ENCODE measurements at places on chromosomes 1 and 21.
A peak's percentile ranks its signal among the peaks of the same experiment; 100 is the strongest.

DNA sequence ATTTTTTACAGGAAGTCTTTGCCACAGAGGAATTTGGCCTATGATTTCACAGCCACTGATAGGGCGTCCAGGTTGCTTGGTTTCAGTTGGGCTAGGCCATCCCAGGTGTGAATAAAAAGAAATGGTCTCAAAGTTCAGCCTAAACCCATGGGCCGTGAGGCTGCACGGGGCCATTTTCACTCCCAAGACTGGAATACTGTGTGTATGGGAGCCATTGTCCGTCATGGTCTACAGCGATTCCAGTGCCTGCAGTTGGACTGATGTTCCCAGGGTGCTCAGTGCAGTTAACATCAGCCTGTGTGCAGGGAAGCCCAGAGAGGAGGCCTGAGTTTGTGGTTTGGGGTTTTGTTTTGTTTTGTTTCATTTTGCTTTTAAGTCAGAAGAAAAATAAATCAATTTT, 133.2 kb downstream of the ADSS2 start:
- no peak for DNase-seq

- DNase-seq: no peak
Measured at GRCh38 chr1:203512848-203513584, 19.1 kb downstream of the OPTC start.

DNA sequence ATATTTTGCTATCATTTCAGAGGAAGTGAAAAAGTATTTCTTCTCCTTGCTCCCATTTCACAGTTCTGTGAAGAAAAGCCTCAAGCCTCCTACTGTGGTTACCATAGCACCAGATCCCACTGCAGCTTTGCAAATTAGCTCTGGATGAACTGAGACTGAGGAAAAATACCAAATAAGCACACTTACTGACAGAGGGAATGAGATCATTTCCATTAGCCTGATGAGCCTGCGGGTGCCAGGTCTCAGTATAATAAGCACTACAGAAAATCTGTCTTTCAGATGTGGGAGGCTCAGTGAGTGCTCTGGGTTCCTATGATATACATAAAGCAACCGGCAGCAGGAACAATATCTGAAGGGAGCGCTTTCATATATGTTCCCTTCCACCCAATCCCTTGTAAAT, 21.4 kb downstream of the XKR8 start:
- no peak for DNase-seq

DNA sequence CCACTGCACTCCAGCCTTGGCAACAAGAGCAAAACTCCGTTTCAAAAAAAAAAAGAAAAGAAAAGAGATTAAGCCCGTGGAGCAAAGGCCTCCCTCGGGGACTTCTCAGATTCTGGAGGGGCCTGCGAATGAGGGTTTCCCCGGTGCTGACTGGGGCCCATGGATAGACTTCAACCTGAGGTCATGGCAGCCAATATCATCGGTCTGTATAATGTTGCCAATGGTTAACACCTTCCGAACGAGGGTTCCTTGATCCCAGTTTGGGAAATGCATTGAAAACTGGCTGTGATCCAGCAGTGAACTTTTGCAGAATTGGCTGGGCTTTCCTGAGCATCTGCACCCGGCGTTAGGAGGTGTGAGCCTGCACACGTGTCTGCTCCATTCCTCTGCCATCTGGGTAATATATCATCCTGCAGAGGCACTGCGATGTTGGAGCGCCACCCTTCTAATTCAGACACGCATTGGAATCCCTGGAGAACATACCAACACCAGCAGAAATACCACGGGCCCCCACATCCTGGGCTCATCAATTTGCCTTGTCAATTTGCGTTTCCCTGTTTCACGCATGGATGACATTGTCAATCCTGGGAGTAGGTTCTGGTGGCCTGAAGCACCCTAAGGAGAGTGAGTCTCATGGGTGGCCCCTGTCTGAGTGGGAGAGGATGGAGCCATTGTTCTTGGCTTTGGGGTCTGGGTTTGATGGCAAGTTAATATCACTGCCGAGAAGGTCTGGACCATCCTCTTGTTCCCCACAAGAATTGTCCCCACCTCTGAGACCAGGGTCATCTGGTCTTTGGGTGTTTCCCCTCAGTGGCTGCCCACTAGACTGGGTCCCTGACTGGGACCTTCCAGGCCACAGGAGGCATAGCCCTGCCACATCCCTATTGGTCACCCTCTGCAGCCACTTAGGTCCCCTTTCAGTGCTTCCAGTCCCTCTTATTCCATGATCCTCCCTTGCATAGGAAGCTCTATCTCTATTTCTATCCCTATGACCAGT, 441.0 kb downstream of the PTPRU start:
- DNase-seq: no peak

DNA sequence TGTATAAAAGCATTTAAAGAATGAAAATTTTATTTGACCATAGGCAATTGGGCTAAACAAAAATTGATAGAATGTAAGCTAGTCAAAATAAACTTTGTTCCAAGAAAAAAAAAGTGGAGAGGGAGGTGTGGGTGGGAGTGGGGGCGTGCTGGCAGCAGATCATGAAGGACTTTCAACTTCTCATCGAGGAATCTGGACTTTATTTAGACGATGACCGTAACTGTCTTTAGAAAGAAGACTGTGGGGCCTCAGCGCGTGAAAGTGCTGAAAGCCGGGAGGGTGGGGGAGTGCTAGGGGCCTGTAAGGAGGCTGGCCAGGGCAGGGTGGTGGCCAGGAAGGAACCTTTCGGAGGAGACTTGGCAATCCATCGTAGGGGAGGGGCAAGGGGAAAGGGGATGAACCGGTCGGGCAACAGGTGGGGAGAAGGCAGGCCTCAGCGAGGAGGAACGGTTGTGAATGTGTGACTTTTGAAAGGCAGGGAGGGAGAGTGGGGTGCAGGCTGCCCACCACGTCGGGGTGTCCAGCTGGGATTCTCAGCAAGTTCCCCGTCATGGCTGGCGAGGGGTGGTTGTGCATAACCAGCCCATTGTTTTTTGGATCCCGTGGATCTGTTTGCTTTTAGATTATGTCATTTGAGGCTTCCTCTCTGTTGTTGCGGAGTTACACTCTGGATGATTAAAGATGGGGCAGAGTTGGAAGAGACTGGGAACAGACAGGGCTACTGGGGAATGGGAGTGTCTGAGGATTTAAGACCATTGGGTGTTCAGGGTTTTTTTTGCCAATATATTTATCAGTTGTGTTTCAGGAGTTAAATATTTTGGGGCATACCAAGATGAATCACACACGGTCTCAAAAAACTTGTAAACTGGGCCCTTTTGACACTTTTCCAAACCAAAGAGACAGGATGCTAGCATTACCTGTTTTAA, 35.5 kb downstream of the HUNK start:
- no peak for DNase-seq

DNA sequence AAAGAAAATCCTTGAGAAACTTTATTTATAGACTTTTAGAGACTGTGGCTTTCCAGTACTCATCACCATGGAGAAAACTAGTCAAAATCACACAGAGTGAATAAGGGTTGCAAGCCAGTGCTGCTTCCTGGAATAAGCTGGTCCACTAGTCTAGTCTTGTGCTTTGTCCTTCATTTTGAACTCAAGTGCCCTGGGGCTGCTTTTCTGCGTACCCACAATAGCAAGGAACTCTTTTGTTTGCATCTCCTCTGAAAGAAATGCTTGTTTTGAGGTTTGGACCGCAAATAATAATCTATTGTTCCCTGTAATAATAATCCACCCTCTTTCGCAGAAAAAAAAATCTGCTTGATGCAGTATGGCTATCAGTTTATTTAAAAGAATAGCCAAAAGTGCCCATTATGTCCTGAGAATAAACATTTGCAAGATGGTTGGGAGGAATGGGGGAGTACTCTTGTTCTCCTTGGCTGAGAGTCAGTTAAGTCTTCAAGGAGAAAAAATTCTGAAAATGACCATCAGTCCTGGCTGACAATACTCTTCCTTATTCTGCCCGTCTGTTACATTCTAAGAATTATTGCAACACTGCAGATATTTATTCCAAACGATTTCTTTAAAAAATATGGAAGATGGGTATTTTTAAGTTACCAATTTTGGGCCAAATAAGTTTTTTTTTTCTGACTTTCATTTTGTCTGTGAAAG, 41.9 kb downstream of the MPZL1 start:
- DNase-seq: peak; percentile 93

- DNase-seq: no peak
Measured at GRCh38 chr21:27649323-27649722, 682.4 kb upstream of the ADAMTS5 start.

GRCh38 chr1:7752512-7753417, 18.3 kb upstream of the VAMP3 start:
- peak; percentile 55 for DNase-seq

- DNase-seq: peak; percentile 13
Measured at GRCh38 chr21:41112740-41113692, 54.9 kb upstream of the BACE2 start.

- no peak for DNase-seq
Measured at GRCh38 chr1:92502247-92502646, 15.5 kb upstream of the GFI1 start.

DNA sequence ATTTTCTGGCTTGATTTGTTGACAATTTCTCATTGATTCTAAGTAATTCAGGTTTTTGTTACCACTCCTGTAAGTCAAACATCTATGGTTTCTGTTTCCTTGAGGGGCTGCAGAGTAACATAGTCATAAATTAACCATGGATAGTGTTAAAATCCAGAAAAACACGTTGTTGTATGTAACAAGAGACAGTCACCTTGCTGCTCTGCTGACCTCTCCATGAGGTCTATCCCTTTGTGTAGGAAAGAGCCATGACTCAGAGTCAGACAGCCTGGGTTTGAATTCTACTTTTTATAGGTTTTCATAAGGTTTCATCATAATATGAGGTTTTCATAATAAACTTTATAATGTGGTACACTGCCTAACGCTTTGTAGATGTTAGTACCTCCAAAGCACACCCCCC, 27.6 kb upstream of the NBL1 start:
- no peak for DNase-seq

GRCh38 chr1:88946861-88947260, 45.6 kb downstream of the KYAT3 start:
- no peak for DNase-seq

GRCh38 chr1:212205843-212206242, 79.4 kb upstream of the PPP2R5A start:
- DNase-seq: no peak

- DNase-seq: no peak
Measured at GRCh38 chr1:193309936-193310475, 123.6 kb upstream of the B3GALT2 start.

- DNase-seq: no peak
Measured at GRCh38 chr1:154430903-154431302, 25.8 kb downstream of the IL6R start.

DNA sequence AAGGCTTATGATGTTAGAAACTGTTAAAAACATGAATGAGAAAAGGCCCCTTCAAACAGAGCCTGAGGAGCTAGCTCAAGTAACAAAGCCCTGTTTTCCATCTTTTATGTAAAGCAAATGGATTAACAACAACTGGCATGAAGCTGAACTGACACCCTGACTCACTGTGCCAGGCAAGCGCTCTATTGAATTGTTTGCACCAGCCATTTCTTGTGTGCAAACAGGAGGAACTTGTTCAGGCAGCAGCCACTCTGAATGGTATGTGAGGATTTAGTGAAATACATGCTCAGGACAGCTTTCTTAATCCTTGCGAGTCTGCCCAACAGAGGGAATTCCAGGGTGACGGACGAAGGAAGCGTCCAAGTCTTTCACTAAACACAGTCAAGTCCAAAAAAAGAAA, 291.1 kb upstream of the ADGRL2 start:
- no peak for DNase-seq

DNA sequence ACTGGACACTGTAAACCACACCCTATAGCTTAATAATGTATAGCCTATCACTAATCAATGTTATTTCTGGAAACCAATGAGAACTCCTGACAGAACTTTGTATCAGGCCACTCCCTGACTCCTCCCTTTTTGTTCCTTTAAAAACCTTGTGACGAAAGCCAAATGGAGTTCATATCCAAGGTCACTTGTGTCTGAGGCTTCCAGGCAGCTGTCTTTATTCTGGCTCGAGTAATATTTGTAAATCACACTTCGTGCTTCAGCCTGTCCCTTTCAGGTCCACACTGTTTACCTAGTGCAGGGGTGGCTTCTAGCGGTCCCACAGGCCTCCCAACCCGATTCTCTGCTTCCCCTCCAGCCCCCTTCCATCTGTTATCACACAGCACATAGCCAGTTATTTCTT, 16.2 kb upstream of the CAPN9 start:
- DNase-seq: no peak

- no peak for DNase-seq
Measured at GRCh38 chr1:3452866-3453175, 1.6 kb upstream of the ARHGEF16 start.

DNA sequence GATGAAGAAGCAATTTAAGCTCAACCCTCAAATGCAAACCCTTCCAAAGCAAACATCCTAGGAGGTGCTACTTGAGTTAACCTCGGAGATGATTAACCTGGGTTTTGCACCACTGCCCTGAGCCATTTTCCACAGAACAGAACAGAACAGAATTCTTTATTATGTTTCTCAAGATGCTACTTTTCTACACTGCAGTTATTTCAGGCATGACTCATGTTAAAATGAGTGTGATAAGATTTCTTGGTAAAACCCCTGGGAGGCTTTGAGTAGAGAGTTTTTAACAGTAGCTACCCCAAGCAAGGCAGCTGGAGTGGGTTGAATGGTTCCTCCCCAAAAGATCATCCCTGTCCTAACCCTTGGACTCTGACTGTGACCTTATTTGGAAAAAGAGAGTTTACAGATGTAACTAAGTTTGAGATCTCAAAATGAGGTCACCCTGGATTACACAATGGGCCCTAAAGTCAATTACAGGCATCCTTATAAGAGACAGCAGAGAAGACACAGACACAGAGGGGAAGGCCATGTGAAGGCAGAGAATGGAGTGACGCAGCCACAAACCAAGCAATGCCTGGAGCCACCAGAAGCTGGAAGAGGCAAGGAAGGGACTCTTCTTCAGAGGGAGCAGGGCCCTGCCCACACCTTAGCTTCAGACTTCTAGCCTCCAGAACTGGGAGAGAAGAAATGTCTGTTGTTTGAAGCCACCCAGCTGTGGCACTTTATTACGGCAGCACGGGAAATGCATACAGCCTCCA, 153.4 kb downstream of the ETS2 start:
- DNase-seq: no peak

- no peak for DNase-seq
Measured at GRCh38 chr1:83882906-83883305, 116.0 kb downstream of the TTLL7 start.

GRCh38 chr1:8976896-8977450, 31.3 kb downstream of the CA6 start:
- no peak for DNase-seq
